CD4-positive, alpha-beta T cell treated with Interferon gamma for 1 hour (primary cell): ENCODE measurements at places on chromosomes 11 and 22.

GRCh38 chr22:26485806-26486390 lies 2.2 kb downstream of the SRRD start:
- DNase-seq, result no peak

DNA sequence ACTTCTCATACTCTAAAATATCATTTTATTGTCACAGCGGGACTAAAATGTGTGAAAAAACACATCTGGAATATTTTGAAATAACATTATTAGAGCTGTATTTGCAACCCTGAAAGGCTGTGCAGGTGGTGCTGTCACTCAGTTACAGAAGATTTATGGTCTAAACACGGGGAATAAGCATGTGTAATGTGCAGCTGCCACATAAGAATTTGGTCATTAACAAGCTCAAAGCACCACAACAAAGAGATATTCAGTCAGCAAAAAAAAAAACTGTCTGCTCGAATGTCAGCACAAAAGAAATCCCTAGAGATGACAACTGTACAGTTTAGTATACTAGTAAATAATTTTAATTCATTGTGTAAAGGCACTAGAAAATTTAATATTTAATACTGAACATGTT lies 31.3 kb downstream of the TMEM123 start:
- no peak for DNase-seq

DNA sequence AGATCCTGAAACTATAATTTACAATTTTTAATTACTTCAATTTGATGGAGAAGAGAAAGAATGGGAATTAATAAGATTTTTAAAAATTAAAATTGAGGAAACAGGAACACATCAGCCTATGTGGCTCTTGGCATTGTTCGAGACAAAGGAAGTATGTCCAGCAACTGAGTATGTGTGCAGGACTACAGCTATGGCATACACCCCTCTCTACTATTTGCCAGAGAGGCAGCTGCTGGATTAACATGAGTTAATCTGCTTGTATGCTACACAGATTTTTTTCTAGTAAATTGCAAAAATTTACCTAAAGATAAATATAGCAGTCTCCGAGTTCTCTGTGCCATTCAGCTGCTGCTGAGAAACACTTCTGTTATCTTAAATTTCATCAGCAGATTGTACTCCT lies 70.6 kb downstream of the PHF21A start:
- DNase-seq, result no peak

DNA sequence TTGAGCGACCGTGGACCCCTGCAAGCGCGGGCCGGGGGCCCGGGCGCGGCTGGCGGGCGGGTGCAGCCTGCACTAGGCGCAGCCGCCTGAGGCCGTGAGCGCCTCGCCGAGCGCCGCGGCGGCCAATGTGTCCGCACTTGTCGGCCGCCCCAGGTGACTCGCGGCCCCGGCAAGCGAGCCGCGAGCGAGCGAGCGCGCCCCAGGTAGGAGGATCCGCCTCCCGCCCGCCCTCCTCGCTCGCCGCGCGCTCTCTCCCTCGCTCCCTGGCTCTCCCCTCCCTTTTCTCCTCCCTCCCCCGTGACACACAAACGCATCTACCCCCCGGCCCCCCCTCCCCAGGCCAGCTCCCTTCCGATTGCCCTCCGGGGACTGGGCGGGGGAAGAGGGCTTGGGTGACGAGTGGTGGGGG lies at the start of gene WNT7B:
TSS of gene WNT7B (minus strand) at position 160 of the 409 bp plus-strand sequence. CDS start 408 bp downstream, outside the sequence.
- DNase-seq, result peak; percentile 18

- DNase-seq, result no peak
Measured at GRCh38 chr11:73233211-73233610, 15.1 kb downstream of the P2RY2 start.

DNA sequence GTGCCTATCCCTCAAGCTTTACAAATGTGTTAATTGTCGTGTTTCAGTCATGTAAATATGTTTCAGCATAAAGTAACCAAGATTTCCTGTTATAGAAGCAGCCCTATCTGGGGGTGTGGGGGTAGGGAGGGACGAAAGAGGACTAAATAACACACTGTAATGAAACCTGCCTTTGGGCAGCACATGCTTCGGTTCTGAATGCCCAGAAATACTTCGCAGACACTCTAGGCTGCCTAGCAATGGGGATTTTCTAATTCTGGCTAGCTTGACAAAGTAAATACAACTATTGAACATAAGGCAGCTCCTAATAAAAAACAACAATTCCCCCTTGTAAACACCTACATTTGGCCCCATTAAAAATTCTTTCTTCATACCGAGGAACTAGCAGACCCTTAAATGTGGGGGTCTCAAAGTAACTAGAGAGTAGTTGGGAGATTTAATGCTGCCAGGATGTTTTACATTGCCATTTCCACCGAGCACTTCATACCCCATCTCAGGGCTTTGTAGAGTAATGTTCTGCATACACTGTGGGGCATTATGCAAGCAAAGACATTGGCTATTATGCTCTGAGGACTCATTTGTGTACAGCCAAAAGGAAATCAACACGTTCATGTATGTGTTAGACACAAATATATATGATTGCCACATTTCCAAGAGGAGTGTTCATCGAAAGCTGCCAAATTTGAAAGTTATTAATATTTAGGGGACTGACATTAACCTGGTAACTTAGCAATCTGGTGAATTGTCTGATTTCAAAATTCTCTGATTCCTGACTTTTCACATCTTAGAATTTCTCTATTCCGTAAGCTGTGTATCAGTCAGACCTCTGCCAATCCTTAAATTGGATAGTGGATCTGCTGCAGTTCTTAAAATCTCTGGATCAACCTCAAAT lies 42.1 kb downstream of the PAX6 start:
- DNase-seq, result no peak

DNA sequence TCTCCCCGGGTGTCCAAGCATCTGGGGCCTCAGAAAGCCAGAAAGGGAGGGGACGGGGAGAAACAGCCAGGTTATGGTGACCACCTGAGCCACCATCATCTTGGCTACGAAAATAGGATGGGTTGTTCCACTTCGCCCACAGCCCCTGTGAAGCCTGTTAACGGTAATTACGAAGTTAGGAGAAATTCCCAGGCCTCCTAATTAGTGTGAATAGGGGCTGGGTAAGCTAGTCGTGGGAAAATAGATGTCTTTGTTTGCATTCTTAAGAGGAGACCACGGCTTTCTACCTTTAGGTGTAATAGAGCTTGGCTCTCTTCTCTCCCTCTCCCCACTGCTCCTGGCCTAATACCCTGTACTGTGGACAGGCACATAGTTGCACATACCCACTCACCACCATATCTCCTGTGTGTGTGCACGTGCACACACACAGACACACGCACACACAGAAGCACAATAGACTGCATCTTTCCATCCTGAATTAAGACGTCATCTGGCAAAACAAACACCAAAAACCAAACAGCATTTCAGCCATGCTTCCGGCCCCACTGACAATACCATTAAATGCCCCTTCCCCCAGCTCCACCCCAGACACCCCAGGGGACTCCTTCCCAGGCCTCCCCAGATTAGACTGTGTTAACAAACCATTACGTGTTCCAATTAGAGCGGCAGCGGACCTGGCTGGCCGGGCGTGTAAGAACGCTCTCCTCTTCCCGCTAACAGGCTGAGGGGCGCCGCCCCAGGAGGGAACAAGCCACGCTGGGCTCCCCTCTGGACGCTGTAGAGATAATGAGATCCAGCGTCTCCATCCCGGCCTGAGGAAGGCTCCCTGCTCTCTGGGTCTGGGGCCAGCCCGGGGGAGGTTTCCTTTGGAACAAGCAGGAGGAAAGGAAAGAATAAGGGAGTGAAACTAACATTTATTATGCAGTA lies 72.8 kb downstream of the TP53I11 start:
- no peak for DNase-seq

GRCh38 chr11:101917226-101917625 lies 904 bp upstream of the ANGPTL5 start:
- no peak for DNase-seq

- DNase-seq, result no peak
Measured at GRCh38 chr11:64607381-64607985, 16.5 kb downstream of the SLC22A12 start.

DNA sequence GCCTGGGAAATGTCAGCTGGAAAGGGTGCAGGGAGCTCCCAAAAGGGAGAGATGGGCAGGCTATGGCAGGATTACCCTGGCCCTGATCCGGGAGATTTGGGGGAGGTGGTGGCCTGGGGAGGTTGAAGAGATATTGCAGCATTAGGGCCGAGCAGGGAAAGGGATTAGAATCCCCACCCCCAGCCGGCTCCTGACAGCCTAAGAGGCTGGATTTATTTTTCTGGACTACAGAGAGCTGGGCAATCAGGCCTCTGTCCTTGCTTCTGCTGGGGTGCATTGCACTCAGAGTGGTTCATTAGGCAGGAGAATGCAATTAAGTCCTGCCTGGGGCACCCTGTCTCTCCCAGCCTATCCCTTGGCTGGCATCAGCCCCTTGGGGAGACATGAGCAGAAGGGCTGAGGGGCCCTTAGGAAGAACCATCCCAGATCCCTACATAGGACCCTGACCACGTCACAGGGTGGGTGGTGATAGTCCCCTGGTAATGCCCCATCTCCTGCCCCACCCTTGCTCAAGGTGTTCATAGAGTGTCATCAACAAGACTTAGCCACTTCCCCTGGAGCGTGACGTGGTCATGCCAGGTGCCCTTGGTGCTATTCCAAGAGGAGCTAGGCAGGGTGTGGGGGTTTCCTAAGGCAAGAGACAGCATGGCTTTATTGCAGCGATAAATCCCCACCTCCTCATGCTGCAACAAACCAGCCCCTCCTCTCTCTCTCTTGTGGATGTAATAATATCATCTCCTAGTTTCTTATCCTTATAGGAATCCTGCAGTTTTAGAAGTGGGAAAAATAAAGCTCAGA lies 38.4 kb upstream of the KLHL35 start:
- DNase-seq, result no peak

DNA sequence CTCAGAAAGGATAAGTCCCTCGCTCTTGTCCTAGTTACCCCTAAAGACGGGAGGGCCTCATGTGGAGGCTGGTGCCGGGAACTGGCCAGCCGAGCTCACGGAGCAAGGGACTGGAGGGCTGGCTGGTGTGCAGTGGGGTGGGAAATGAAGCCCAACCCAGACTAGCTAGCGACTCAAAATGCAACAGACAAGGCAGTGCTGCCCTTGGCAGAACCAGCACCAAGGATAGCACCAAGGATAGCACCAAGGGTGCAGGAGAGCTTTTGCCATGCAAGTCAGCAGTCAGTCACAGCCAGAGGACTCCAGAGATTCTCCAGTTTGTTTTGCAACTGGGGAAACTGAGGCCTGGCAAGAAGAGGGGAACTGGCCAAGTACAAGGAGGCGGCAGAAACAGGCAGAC lies 6.5 kb upstream of the BATF2 start:
- DNase-seq, result no peak

GRCh38 chr11:114053406-114053805 lies 6.1 kb upstream of the ZBTB16 start:
- DNase-seq, result no peak

DNA sequence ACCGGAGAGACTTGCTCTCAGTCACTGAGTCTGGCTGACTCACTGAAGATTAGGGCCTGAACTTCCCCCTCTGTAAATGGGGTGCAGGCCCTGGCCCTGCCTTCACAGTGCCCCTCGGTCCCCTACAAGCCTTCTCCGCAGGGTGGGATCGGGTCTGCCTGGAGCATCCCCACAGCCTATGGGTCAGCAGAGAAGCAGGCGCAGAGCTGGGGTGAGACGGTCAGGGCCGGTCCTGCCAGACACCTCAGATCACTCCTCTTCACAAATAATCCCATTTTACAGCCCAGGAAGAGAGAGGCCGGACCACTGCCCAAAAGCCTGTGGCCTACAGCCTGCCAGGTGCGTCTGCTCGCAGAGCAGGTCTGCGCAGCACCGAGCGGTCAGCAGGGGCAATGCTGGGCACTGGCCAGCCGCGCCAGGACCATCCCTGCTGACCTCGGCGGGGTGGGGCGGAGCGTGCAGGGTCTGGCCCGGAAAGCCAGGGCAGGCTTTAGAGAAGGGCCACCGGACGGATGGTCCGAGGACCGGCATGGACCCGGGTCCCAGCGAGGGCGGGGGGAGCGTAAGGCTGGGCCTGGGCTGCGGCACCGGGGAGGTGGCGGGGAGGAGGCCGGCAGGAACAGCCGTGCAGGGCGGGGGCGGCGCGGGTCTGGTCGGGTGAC lies 522 bp upstream of the SEPTIN5 start:
- no peak for DNase-seq

DNA sequence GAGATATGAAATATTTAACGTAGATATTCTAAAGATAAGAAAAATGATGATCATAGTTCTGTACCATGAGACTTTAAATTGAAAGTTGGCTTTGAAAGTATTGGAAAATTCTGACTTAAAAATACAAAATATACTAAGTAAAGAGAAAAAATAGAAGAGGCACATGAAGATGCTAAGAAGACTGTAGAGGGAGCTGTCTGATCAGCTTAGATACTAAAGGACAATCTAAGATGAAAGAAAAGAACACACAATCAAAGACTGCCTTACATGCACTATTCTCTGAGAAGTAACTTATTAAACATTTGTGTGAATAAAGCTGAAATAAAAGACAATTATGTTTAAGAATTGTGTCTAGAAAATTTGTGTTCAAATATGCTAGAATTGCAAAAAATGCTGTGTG lies 55.1 kb downstream of the RBMXL2 start:
- no peak for DNase-seq

DNA sequence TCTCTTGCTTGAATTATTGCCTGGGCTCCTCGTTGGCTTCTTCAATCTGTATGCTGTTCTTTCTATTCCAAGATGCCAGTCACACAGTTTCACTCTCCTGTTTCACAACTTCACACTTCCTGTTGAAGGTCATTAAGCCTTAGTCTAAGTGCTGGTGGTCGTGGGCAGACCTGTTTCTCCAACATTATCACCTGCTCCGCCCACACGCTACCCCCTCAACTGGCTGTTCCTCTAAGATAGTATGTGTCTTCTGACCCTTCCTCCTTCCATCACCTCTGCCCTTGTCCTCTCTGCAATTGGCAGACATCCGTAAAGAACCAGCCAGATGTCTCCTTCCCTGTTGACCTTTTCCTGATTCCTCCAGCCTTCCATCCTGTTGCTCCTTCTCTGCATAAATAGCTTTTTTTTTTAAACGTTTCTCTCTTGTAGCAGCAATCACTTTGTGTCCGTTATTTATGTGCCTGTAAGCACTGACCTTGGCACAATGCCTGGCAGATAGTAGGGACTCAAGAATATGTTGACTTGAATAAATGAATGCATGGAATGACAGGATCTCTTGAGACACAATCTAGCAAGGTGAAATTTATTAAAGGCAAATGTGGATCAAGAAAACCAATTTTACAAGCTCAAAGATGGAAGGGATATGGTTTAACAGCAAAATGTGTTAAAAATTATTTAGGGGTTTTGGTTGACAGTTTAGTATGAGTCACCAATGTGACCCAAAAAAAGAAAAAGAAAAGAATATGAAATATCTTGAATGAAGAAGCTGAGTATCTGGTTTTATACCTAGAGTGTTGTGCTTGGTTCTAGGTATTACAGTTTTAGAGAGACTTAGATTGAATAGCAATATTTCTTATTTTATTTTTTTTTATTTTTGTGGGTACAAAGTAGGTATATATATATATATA lies 12.6 kb downstream of the DIXDC1 start:
- no peak for DNase-seq
